ENCODE measurements at places on chromosomes 11 and 22. TPM values are rescaled to one million over a fixed set of nuclear protein-coding genes. Genes with fewer than 3 reads are reported as not detected.

The KCNQ1OT1 gene
- total RNA-seq, result 0.81 TPM

The NUDT8 gene
- 2.4 TPM for total RNA-seq

The ART1 gene
- total RNA-seq, result not detected

The TIGD3 gene
- 0.27 TPM for total RNA-seq

The SLC25A18 gene
- not detected for total RNA-seq

The POTEH gene
- total RNA-seq, result not detected

The UBQLN3 gene
- not detected for total RNA-seq

The HEPHL1 gene
- not detected for total RNA-seq

The NCF4 gene
- total RNA-seq, result not detected

The CACNA1I gene
- not detected for total RNA-seq

The MPPED1 gene
- total RNA-seq, result not detected

The SAA2 gene
- not detected for total RNA-seq

The UBE4A gene
- 25.4 TPM for total RNA-seq
